ENCODE measurements at places on chromosomes 11 and 22.

DNA sequence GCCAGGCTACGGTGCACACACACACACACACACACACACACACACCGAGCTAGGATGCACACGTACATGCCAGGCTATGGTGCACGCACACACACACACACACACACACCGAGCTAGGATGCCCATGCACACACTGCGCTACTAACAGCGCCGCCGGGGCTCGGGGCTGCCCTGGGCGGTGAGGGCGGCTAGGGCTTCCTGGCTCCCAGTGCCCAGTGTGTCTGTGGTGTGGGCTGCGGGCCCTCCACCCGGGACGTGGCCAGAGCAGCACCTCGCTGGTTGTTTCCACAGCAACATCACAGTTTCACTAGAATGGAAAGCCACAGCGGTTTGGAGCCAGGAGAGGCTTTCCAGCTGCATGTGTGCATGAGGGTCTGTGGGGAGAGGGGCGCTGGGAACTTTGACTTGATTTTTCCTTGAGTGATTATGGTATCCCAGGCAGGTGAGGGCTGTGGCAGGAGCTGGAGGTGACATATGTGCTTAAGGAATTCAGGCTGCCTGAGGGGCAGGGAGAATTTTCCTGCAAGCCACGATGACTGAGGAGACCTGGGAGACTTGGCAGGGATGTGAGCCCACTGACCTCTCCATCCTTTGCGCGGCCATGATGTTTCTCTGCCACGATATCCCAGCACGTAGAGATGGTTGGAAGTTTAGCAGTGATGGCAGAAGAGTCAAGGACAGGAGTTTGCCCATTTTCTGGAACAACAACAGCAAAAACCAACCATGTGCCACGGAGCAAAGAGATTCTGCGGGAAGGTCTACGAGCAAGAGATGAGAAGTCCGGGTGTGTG, 195.9 kb downstream of the SNX19 start:
- DNase-seq = no peak

DNA sequence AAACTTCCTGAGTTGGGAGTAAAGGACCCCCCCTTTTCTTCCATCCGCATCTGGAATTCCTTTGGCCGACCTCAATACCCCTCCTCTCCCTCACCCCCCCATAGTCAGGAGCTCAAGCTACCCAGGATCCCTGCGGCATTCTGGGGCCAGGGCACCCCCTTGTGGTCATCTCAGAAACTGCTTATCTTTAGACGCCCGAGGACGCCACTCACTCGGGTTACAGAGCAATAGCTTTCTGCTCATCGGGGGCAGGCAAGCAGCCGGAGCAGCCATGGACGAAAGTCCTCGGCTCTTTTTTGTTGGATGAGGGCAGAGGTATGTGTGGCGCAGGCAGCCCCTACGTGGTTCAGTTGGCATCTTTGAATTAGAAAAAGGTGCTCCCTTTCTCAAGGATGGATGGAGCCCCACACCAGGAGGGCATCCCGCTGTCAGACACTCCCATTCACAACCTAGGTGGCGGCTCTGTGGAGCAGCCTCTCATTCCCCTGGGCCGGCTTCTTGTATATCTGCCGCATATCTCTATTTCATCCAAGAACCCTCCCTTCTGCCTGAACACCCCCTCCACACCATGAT, 2.3 kb downstream of the C1QTNF5 start:
- DNase-seq = peak; percentile 77

DNA sequence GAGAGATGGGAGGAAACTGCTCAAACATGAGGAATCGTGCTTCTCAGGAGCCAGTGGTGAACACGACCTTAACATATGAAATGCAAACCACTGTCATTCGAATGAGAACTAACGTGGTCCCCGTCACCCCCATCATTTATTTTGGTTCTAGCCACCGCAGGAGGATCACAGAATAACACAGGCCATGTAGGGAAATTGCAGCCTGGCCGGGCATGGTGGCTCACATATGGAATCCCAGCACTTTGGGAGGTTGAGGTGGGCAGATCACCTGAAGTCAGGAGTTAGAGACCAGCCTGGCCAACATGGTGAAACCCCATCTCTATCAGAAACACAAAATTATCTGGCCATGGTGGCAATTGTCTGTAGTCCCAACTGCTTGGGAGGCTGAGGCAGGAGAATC, 27.1 kb downstream of the KRTAP5-5 start:
- no peak for DNase-seq

DNA sequence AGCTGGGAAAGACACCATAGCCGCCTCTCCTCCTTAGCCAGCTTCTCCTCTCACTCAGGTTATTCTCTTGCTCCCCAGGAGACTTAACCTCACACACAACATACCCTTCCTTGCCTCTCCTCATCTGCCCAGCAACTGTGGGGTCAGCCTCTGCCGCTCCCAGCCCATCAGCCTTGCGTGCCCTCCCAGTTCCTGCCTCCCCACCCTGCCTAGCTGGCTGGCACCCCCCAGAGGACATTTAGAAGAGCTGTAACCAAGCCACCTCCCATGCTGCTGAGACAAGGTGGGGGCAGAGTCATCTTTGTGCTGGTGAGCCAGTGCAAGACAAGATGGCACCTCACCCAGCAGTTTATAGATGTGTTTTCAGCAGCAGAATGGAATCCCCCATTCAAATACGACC, 38.2 kb downstream of the TOM1 start:
- no peak for DNase-seq

DNA sequence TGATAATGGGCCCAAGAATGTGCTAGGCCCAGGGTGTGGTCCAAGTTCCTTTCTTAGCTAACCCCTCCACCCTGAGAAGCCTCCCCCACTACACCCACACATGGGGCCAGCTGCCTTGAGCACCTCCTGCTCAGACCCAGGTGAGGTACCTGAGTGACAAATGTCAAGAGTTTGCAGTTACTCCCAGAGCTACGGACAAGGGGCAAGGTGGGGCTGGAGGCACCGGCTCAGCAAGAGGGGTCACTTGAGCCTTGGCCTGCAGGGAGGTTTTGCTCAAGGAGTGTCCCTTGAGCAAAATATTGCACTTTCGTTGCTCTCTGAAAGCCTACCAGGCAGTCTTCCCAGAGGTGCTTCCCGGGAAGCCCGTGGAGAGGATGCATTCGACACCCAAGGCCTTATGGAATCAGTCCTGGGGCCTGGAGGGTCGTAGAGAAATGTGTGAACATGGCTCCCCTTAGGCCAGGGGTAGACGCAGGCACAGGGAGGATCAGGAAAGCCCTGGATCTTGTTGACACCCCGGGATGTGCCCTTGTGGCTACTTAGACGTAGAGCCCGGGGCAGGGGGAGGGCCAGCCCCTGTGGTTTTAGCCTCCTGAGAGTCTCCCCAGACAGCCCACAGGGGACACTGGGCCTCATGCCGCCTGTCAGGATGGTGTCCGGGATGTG, 114.2 kb downstream of the KCNQ1 start:
- DNase-seq = no peak

DNA sequence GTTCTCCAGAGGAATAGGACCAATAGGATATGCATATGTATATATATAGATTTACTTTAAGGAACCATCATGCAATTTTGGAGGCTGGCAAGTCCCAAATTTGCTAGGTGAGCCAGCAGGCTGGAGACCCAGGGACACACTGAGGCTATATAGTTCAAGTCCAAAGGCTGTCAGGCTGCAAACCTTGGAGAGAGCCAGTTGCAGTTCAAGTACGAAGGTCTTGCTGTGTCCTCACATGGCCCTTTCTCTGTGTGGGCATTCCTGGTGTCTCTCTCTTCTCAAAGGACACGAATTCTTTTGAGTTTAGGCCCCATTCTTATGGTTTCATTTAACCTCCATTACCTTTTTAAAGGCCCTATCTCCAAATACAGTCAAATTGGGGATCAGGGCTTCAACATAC, 134.4 kb upstream of the SORL1-AS1 start:
- DNase-seq = no peak

GRCh38 chr11:112770487-112770886, 190.7 kb upstream of the NCAM1 start:
- DNase-seq = no peak

DNA sequence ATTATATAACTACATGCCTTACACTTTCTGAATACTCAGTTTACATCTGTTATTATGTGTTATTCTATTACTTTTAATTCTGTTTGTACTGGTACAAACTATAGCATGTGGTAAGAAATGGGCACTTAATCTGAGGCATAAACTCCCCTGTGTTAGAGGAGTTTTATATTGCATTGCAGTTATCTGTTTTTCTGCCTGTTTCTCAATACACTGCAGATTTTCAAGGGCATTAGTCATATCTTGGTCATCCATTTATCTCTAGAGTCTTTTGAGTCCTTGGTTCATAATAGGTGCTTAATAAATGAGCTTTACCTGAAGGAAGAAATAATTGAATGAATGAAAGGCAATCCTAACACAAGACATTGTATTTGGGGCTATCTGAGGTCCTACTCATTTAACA, 182.9 kb upstream of the CTSC start:
- DNase-seq = no peak

- no peak for DNase-seq
These were observed 290.8 kb upstream of the ARHGAP42 start for GRCh38 chr11:100396266-100396665.

- peak; percentile 91 for DNase-seq
These were observed 2.4 kb downstream of the GAS2L1 start for GRCh38 chr22:29308791-29309262.

DNA sequence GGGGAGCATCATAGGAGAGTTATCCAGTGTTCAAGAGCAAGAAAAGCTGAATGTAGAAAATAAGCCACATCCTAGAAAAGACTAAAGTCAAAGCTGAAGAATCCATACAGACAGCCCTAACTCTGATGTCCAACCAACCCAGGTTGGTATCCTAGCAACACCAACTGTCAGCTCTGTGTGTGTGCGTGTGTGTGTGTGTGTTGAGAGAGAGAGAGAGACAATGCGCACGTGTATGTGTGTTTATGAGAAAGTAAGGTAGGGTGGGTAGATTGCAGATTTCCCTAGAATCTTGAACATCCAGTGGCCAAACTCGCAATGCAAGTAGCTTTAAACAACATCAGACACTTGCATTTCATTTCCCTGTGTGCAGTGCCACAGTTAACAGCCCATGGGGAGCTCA, 274.9 kb downstream of the FAM181B start:
- no peak for DNase-seq

DNA sequence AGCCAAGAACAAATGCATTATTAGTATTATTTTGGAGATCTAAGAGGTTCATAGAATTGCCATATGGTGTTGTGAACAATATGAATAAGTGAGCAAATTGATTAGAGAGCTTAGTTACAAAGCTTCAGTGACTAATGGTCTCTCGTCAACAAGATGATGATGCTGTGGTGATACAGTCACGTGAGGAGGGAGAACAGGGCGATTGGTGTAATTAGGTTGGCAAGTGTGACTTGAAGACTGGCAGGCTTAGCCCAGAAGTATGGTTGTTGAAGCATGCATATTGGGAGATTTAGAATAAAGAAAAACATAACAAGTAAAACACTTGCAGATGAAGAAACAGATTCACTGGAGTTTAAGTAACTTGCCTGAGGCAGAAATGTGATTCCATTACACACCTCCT, 100.6 kb upstream of the SORL1-AS1 start:
- DNase-seq = no peak

DNA sequence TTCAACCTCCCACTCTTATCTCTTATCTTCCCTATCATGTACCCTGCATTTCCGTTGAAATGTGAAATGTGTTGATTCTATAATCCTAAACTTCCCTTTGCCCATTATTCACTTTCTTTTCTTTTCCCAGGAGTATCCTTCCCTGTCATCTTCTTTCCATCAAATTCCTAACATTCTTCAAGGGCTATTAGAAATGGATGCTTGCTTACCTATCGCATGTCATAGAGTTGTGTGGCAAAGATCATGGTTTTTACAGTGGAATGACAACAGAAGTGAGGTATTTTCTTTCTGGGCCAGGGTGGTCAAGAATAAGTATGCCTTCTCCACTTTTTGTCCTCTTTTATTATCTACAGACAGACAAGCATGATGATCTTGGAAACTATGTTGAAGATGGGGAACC, 124.4 kb upstream of the SLC5A12 start:
- no peak for DNase-seq
